ENCODE measurements at places on chromosomes 2 and 18.

DNA sequence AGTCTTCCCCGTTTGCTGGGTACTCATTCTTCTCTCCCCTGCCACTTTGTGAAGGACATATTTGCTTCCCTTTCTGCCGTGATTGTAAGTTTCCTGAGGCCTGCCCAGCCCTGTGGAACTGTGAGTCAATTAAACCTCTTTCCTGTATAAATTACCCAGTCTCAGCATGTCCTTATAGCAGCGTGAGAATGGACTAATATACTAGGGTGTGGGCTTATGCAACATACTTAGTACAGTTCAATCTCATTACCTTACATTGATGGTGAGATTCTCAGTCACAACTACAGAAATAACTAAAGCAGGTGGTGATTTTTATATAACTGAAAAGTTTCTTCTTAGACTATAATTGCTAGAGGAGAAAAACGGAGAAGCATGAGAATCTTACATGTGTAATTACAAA is 237.9 kb upstream of the MMADHC start:
- no peak for DNase-seq

DNA sequence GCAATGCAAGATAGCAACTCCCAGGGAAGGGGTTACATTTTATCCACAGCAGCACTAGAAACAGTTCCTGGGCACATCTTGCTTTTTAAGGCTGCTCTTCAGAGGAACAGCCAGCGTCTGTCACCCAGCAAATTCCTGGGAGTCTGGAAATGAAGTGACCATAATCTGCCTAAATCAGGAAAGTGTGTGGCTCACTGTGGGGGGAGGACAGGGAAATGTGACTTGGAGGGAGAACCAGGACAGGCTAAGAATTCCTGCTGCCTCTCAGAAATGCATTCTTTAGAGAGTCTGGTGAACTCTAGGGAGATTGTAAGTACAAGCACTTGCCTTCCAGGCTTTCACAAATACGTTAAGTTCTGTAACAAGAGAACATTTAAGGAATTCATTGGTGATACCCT is 364.3 kb upstream of the SPHKAP start:
- no peak for DNase-seq

- no peak for DNase-seq
These were observed 883 bp upstream of the EHBP1 start for GRCh38 chr2:62704654-62705006.

DNA sequence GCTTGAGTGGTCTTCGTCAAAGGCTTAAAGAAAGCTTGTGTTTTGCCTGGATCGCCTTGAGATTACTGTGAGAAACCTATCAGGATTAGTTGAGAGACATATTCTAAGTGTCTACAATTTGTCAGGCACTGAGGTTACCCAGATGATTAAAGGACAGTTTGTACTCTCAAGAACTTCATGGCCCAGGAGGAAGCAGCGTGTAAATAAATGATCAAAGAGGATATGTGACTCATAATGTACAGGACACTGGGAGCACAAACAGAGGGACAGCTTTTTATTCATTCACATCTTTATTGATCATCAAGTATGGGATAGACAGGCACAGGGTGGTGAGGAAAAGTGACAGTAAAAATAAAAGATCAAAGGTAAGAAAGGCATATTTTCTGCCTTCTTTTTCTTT is 152.6 kb upstream of the FSHR start:
- DNase-seq = no peak

- no peak for DNase-seq
These were observed 44.5 kb upstream of the SEMA4C start for GRCh38 chr2:96914332-96914731.

DNA sequence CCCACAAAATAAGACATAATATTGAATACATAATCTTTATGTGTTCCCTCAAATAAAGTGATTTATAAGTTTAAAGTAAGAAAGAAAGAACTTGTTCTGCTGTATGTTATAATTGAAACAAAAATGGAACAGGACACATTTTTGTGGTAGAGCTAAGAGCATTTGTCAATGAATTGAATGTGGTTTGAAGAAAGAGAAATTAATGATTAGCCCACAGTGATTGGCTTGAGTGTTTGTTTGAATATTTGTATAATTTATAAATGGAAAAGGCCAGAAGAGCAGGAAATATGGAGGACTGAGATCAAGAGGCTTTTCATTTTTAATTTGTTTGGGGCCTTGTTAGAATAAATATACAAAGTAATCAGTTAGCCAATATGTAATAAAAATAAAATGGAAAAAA is 395.1 kb upstream of the CDH19 start:
- DNase-seq = no peak

DNA sequence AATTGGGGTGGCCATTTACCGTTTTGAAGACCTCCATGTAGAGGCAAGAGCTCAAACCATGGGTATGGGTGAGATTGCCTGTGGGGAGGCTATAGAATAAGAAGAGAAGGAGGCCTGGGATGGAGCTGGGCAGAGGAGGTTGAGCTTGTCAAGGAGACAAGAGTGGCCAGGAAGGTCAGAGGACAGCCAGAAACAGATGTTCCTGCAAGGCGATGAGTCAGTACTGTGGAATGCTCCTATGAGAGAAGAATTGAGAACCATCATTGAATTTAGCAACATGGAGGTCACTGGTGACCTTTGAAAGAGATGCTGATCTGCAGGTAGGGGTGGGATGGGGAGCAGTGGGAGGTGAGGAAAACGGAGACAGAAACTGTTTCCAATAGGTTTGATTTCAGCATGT is 3.5 kb downstream of the ACSL3 start:
- DNase-seq = peak; percentile 27

DNA sequence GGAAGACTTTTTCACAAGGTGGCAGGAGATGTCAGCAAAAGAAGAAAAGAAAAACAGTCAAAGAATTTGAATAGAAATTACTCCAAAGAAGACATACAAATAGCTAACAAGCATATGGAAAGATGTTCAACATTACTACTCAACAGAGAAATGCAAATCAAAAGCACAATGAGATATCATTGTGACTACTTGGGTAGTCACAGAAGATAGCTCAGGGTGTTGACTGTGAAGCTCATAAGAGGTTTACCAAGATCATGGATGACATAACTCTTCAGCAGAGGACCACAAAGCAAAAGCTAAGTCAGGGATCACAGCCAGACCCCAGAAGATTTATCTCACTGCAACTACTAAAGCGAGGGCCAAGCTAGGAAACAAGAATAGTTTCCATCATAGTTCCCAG is 53.0 kb upstream of the TANK start:
- no peak for DNase-seq
